ENCODE measurements at places on chromosomes 2 and 18.

GRCh38 chr18:9722691-9723090 lies 14.6 kb downstream of the RAB31 start:
- no peak for DNase-seq

- no peak for DNase-seq
These were observed 1.4 kb downstream of the STAT4 start for GRCh38 chr2:191149391-191149790.

DNA sequence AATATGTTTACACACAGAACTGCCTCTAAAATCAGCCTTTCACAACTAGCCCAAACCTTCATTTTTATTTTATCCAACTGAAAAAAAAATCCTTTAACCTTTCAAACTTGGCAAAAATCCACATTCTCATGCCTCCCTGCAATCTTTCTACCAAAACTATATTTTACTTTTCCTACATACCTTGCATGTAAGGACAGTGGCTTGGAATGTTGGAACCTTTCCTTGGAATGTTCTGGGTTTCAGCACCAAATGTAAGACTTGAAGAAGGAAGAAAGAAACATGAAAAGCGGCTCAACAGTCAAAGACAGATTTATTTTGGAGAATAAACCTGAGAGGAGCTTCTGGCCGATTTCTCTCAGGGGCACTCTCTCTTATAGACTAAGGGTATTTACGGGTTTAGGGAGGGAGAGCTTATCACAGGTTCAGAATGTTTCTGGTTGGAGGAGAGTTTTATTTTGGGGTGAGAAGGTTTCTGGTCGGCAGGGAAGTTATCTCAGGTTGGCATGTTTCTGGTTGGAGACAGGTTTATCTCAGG lies 79.7 kb downstream of the RRM2 start:
- no peak for DNase-seq

DNA sequence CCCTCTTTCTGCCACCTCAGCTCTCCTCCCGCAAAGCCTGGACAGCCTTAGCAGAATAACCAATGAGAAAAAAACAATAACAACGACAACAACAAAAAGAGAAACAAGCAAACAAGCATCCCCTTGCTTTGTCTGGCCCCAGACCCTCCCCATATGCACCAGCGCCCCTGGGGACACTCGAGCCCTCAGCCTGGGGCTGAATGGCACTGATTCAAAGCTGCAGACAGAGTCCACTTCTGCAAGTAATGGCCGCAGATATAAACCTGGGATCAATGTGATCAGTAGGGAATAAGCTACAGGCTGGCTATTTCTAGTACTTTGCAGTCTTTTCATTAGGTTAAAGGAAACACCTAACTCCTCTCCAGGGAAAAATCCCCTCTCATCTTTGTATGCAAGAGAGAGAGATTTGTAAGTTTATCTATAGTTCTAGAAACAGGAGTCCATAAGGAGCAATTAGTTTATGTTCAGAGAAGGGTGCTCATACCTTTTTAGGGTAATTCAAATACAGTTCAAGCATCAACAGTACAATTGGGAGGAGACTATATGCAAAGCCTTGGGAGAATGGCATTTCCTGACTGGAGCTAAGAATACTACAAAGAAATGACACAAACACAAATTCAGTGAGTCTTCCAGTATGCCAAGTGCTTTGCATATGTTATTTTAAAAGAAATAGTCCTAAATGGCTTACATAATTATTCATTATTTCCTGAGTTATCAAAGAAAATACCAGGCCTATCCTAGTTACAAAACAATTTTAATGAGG lies 122.3 kb upstream of the DDX18 start:
- DNase-seq: no peak

GRCh38 chr2:98479371-98479770 lies 34.7 kb downstream of the INPP4A start:
- no peak for DNase-seq

DNA sequence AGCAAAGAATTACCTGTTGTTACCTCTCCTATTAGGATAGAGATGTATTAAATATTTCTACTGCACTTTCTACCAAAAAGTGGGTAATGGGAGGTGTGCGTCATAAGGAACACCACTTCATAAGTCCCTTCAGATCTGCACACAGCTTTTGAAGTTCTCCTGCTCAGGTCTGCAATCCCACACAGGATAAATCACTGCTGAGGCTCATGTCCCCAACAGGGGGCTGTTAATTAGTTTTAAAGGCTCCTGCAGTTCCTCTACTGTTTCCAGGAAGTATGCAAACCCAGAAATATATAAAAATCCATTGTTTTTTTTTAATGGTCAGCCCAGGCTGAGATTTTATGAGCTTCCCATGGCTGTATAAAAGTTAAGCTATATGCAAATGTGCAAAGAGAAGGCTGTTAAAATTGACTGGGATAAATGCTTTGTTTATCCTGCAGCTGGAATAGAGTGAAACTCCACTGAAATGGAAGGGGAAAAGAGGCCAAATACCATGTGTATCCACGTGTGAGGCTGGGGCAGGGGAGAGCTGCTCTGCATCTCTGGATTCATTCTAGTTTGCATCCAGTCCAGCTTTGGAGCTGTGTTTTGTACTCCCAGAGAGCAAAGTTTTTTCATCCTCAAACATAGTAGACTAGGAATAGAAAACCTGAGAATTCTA lies 903.7 kb downstream of the TDRD15 start:
- no peak for DNase-seq
